NCI-H460 (cell line): ENCODE measurements at places on chromosomes 2 and 18.

DNA sequence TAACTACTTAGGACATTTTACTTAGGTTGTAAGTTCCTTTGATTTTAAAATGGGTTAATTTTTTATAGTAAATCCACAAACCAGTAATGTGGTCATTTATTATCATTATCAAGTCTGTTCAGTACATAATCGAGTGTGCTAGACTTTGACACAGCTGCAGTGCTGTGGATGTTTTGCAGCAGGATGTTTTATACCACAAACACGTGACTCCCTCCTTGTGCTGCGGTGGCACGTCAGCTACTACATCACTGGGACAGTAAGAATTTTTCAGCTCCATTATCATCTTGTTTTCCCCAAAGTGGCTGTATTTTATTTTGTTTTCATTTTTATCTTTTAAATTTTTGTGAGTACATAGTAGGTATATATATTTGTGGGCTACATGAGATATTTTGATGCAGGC, 70.0 kb downstream of the ATP9B start:
- DNase-seq, result no peak

DNA sequence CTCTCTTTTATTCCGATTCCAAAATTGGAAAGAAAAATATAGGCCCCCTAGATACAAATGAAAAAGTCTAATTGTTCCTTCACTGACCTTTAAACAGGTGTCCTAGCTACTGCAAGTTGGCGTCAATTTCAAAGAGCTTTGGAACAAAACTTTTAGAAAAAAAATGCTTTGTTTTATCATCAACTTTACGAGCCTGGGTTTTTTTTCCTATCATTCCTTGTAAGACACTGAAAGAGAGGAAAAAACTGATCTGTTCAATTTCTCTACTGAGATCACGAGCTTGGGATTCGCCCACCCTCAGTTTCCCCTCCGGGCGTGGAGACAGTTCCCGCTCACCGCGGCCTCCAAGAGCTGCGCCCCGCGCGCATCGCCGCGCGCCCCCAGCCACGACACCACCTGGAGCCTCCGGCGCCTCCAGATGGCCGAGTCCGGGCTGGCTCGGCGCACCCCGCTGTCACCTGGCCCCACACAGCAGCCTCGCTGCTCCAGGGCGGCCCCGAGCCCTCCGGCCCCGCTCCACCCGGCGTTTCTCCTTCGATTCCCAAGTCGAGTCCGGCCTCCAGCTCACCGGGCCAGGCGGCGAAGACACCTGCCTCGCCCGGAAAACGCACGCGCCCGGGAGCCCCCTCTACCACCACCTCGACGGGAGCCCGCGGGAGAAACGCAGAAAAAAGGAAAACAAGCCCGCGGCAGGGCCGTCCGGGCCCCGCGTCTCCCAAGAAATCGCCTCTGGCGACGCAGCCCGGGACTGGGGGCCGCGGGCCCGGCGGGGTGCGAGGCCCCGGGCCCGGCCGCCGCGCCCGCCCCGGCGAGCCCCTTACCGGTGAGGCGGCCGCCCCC, 656 bp downstream of the TBC1D8 start:
- no peak for DNase-seq

- DNase-seq, result no peak
These were observed 30.9 kb downstream of the STK39 start for GRCh38 chr2:168216351-168217005.

DNA sequence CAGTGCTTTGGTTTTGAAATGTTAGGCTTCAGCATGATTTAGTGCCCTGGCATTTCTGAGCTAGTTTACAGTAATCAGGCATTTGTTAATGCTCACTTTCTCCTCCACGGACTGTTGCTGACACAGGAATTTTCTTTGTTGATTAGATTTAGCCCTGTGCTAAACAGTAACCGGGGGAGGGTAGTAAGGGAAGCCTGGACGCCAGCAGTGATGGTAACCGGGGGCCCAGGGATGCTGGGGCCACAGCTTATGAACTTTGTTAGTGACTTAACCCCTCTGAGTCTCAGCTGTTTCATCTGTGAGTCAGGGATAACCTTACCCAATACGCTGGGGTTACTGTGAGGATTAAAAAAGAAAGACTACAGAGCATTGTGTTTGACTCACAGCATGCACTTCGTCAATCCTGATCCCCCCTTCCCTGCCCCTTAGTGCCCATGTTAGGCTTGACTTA, 33.5 kb downstream of the KLHL29 start:
- no peak for DNase-seq

- DNase-seq, result no peak
These were observed 83.7 kb downstream of the TMEM131 start for GRCh38 chr2:97911922-97912575.

DNA sequence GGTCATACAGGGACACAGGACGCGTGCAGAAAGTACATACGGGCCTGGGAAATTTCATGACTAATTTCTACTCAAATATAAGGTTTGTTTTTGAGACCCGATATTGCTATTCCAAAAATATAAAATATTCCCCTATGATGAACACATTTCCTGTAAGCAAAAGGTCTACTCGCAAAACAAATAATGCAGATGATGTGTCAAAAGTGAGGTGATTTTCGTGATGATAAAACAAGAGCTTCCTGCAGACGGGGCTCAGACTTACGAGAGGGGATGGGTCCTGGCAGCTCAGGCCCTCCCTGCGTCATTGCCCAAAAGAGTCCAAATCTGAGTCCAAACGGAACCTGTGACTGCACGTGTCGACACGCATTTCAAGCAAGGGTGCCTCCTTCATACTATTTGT, 62.7 kb downstream of the MBP start:
- no peak for DNase-seq

GRCh38 chr18:69172046-69172445, 228.6 kb upstream of the DOK6 start:
- no peak for DNase-seq

DNA sequence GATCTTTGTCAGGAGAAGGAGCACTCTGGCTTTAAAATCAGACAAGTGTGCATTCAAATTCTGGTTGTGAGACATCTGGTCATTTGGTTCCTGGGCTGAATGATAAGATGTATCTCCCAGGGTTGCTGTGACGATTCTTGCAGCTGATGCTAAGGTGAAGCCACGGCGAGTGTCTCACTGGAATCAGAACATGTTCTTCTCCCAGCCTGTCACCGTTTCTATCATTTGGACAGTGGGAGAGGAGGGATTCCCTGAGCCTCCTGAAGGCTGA, 68.3 kb downstream of the NCK2 start:
- DNase-seq, result no peak

DNA sequence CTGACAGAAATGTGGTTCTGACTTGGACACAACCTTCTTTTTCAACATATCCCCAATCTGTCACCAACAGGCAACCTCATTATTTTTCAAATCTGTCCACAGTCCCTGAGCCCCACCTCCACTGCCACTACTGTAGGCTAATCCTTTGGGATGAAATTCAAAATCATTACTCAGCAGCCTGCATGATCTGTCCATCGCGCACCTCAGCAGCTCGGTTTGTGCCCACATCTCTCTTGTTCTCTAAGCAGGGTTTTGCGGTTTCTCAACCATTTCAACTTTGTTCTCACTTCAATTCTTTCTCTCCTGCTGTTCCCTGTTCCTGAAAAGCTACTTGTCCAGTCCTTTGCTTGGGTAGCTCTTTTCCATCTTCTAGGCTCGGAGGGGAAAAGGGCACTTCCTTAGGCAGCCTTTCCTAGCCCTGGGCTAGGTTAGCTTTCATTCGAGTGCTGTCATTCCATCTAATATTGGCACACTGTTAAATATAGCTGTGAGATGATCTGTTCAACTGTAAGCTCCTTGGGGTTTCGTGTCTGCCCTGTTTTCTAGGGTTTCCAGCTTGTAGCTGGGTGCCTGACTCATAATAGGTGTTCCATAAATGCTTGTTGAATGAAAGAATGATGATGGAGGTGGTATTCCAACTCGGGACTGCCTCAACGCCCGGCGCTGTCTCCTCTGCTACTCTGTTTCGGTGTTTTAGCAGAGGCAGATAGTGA, 653 bp upstream of the ANKAR start:
- DNase-seq, result no peak

DNA sequence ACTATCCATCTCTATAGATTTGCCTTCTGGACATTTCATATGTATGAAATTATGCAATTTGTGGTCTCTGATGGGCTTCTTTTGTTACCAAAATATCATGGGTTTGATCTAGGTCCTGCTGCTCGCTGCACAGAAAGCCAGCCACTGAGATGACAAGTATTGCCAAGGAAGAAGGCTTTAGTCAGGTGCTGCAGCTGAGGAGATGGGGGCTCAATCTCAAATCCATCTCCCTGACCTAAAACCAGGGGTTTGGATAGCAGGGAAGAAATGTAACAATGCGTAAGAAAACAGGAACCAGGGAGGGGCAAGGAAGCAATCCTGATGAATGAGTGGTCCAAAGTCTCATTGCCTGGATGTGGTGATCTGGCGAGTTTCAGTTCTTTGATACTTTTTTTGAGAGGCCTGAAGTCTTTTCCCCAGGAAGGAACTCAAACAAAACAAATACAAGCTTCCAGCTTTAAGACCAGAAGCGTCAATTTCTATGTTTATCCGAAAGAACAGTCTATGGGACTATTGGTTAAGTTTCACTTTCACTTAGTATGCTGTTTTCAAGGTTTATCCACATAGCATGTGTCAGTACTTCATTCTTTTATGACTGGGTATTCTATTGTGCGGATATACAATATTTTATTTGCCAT, 3.4 kb upstream of the CKAP2L start:
- DNase-seq, result no peak

- DNase-seq, result no peak
These were observed 39.0 kb downstream of the EN1 start for GRCh38 chr2:118808429-118808809.

GRCh38 chr18:51425475-51425874, 228.0 kb upstream of the MEX3C start:
- no peak for DNase-seq

DNA sequence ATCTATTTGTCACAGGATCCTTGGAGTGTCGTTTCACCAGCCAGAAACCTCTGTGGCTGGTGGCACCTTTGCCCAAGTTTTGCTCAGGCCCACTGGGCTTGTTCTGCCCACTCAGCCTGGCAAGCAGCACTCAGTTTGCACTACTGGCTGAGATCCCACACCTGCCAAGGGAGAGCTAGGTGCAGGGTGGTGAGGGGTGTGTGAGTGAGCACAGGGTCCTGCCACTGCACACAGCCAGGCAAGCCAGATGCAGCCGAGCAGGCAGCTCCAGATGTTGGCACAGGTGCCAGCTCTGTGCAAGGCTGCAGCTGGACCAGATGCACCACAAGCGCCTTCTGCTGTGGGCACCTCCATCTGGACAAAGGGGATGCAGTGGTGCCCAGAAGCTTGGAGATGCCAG, 281.7 kb upstream of the UBE2E3 start:
- DNase-seq, result no peak

DNA sequence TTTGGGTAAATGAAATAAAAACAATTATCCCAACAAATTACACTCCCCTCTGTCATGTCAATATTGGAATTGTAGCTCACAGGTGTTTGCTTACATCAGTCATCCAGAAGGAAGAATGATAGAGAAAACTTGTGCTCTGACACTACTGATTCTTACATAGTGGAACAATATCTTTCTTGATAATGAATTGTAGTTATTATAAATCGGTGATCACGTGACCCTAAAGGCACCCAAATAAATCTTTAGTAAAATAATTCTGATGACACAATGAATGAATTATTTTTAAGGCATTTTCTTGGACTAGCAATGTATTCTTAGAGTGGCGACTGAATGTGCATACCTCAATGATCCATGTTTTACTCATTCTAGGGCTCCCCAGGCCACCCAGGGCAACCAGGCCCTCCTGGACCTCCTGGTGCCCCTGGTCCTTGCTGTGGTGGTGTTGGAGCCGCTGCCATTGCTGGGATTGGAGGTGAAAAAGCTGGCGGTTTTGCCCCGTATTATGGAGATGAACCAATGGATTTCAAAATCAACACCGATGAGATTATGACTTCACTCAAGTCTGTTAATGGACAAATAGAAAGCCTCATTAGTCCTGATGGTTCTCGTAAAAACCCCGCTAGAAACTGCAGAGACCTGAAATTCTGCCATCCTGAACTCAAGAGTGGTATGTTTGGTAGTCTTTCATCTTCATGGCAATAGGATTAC, 34.5 kb downstream of the COL3A1 start:
- no peak for DNase-seq

DNA sequence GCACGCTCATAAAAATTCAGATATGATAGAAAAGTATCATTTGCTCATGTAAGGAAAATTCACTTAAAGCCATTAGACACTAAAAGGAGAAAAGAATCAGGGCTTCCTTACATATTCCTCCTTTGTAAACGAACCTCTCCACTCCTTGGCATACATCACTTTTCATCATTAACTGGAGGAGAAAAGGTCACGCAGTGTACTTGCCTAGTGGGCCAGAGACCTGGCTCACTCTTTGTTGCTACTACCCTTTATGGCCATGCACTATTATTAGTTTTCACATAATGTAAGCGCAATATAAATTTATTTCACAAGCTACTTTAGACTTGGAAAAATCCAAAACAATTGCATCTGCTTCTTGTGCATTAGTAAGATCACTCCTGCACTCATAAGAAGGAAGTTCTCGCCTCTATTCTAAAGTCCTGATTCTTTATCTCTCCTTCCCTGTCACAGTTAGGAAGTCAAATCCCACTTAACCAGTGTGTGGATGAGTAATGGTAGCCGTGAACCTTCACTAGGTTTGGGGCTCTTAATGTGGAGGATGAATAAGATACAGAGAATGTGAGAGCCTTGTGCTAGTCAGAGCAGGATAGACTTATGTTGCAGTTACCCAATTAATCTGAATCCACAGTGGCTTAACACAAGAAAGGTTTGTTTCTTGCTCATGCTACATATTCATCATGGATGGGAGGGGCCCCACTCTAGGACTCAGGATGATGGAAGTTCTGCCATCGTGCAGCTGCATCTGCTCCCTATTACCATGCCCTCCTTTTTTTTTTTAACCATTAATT, 115.0 kb upstream of the GLS start:
- no peak for DNase-seq

DNA sequence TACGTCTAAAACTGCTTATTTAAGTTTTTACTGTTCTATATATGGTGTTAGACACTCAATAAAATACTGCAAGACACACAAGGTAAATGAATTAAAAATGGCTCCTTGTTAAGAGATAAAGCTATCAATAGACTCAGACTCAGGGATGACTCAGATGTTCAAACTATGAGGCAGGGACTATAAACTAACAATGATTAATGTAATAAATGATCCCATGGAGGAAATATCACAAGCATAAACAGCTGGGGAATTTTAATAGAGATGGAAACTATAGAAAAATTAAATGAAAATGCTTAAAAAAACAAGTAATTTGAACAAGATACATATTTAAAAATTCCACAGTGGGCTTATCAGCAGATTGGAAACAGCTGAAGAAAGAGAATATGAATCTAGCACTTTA, 650.8 kb downstream of the DCDC2C start:
- DNase-seq, result no peak

GRCh38 chr2:24400207-24400907, 40.0 kb upstream of the ITSN2 start:
- no peak for DNase-seq

GRCh38 chr18:74731097-74731496, 133.4 kb downstream of the ZNF407 start:
- DNase-seq, result no peak

GRCh38 chr2:69579536-69579935, 64.0 kb downstream of the AAK1 start:
- no peak for DNase-seq
